ENCODE measurements at places on chromosomes 12 and 14. TPM values are rescaled to one million over a fixed set of nuclear protein-coding genes. Genes with fewer than 3 reads are reported as not detected.

DLK1 gene
- total RNA-seq = not detected

CTSG gene
- not detected for total RNA-seq

NINJ2 gene
- 0.77 TPM for total RNA-seq

WNT1 gene
- total RNA-seq = not detected

CRACR2A gene
- total RNA-seq = 8.3 TPM

SLC6A15 gene
- 78.4 TPM for total RNA-seq

PPFIA2 gene
- 6.2 TPM for total RNA-seq

Measured in uterine smooth muscle cell (primary cell).